ENCODE measurements at places on chromosomes 5 and 9.

DNA sequence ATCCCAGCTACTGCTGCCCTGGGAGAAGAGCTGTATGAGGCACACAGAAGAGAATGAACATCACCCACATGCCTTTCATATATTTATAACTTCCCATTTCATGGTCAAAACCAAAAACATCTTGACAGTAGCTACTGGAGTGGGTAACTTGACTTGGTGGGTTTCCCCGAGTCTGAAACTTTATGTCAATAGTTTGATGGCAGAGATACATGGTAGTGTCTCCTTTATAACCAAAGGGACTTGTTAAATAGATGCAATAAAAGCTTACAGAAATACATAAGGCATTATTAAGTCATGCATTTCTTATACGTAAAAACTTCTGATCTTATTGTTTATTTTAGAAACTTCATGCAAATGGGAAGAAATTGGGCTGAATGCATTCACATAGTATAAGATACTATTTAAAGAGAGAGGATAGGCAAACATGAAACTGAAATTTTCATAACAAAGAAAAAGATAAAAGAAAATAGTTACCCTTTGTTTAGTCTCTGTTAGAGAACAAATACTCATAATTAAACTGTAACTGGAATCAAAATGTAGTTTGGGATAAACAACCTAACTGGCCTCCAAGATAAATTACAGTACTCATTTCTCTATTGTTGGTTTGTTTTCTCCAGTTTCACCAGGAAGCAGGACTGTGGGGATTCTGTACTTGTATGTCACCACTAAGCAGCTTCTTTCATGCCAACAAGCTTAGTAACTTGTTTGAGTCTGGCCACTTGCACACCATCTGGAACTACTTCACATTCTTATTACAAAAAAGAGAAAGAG is 459.3 kb upstream of the MEF2C start:
- no peak for DNase-seq

- no peak for DNase-seq
Measured at GRCh38 chr5:32598260-32598937, 13.0 kb downstream of the SUB1 start.

- no peak for DNase-seq
Measured at GRCh38 chr9:135215571-135216161, 128.2 kb downstream of the OLFM1 start.

- no peak for DNase-seq
Measured at GRCh38 chr5:177537389-177538361, 16.7 kb downstream of the FAM193B start.

GRCh38 chr9:128757602-128758001 is 14.1 kb downstream of the ZER1 start:
- no peak for DNase-seq

DNA sequence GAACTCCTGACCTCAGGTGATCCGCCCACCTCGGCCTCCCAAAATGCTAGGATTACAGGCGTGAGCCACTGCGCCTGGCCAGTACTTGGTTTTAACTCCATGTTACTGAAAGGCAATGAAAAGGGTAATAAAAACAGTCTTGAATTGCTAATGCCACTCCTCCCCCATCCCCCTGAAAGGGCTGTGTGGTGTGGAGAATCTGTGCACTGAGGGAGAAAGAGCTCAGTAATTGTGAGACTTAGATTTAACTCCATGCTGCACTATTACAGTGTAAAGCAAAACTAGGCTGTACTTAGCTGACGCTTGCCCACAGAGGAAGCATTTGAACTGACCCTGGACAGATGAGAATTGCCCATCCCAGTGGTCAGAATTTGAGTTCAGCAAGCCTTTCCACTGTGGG is 1662.4 kb upstream of the ACO1 start:
- no peak for DNase-seq

DNA sequence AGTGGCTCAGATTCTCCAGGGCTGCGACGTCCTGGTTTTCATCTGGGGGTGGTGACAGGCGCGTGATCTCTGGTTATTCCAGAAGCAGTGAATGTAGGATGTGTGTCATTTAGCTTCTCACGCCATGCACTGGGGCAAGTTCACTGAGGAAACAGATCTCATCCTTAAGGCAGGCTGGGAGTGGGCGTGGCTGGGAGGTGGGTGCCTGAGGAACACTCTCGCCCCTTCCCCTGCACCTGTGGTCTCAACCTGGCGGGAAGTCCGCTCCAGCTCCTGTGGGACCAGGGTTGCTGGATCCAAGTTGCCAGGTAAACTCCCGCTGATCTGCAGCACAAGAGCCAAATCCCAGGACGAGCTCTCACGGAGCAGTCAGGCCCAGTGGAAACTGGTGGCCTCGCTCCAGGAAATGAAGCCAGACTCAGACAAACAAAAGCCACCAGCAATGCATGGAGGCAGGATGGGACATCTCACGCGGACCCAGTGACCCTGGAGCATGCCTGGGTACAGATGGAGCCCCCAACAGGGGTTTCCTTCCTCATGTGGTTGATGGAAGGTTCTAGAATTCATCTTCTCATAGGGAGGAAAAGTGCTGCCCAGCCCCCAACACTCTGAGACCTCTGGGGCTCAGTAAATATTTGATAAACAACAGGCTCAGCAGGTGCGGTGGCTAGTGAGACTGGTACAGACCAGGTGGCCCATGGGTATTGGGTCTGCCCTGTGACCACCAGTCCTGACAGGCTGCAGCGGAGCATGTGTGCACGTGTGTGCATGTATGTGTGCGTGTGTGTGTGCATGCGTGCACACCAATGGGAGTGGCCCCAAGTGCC is 16.3 kb upstream of the SLC12A7 start:
- DNase-seq = no peak

- DNase-seq = no peak
Measured at GRCh38 chr5:96978812-96979449, 43.1 kb downstream of the LNPEP start.
